ENCODE measurements at places on chromosomes 12 and 14.

DNA sequence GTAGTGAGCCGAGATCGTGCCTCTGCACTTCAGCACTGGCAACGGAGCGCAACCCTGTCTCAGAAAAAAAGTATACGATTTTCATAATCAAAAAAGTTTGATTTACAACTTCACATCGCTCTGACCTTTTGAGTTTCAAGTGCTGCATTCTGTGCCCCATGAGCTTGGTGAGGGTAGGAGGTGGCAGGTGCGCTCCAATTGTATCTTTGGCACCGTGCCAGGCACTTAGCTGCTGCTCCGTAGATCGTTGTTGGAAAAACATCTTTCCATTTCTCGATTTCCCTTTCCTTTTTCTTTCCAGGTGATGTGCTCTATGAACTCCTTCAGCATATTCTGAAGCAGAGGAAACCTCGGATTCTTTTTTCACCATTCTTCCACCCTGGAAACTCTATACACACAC lies 203.7 kb downstream of the ETV6 start:
- DNase-seq, result no peak

DNA sequence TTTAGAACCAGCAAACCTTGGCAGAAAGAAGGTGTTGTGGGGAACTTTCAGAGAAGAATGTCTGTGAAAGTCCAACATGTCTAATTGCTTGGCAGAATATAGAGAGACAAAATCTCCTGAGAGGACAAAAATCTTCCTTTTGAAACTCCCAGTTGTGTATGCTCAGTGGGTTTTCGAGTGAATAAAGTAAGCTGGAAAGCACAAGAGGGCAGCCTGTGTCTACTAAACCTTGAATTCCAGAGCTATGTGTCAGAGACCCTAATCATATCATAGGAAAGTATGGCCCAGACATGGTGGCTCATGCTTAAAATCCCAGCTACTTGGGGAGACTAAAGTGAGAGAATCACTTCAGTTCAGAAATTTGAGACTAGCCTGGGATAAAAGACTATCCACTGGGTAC lies 661.2 kb downstream of the SLC16A7 start:
- no peak for DNase-seq

DNA sequence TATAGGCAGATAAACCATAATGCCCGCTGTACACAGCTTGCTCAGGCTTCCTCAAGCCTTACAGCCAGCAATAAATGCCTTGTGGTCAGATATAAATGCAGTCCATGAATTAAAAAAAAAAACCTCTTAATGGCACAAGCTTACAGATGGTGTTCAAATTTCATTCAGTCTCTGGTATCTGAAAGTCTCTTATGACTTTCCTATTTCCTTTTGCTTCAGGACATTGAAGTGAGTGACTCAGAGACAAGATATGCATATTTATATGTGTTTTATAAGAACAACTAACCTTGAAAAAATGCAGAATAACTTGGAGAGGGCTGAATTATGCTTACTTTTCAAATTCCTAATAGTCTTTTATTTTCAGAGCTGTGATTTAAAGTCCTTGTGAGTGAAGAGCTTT lies 426.9 kb upstream of the MIS18BP1 start:
- no peak for DNase-seq

DNA sequence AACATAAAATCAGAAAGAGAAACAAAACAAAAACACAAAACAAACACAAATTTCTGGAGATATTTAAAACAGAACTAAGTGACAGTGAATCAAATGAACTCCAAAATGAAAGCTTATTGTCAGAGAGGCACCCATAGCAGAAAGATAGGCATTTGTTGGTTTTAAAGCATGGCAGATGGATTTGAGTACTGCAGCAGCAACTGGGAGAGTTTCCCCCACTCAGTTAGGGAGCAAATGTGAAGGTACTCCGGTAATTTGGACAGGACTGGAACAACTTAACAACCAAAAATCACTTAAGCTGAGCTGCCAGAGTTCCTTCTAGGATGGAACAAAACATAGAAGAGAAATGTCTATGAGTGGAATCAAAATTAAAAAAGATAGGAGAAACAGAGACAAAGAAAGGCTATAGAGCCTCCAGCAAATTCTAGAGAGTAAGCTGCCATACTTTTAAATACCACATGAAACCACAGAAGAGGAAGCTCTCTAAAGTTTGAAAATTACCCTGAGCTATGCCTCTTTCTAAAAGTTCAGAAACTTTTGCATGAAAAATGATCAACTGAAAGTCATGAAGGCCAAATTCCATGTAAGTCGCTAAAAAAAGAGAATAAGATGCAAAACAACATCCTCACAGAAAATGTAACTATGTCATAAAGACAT lies 1248.3 kb upstream of the USP15 start:
- no peak for DNase-seq

- no peak for DNase-seq
These were observed 13.2 kb downstream of the PGF start for GRCh38 chr14:74942181-74942580.

- no peak for DNase-seq
These were observed 36.5 kb downstream of the YEATS4 start for GRCh38 chr12:69396041-69396440.

- no peak for DNase-seq
These were observed 220.5 kb downstream of the SLC6A15 start for GRCh38 chr12:84692071-84692470.

GRCh38 chr14:100110816-100111215 lies 45.6 kb downstream of the EVL start:
- DNase-seq, result no peak

- DNase-seq, result no peak
These were observed 133.5 kb upstream of the DAAM1 start for GRCh38 chr14:59055006-59055405.

DNA sequence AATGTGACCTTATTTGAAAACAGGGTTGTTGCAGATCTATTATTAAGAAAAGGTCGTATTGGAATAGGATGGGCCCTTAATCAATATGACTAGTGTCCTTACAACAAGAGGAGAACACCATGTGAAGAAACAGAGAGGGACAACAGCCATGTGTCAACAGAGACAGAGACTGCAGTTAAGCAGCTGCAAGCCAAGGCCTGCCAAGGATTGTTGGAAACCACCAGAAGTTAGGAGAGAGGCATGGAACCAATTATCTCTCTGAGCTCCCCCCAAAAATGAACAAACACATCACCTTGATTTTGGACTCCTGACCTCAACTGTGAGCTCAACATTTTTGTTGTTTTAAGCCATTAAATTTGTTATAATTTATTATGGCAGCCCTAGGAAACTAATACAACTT lies 214.6 kb upstream of the PRKD1 start:
- DNase-seq, result no peak

GRCh38 chr12:46185686-46186085 lies 83.2 kb downstream of the SLC38A1 start:
- no peak for DNase-seq

DNA sequence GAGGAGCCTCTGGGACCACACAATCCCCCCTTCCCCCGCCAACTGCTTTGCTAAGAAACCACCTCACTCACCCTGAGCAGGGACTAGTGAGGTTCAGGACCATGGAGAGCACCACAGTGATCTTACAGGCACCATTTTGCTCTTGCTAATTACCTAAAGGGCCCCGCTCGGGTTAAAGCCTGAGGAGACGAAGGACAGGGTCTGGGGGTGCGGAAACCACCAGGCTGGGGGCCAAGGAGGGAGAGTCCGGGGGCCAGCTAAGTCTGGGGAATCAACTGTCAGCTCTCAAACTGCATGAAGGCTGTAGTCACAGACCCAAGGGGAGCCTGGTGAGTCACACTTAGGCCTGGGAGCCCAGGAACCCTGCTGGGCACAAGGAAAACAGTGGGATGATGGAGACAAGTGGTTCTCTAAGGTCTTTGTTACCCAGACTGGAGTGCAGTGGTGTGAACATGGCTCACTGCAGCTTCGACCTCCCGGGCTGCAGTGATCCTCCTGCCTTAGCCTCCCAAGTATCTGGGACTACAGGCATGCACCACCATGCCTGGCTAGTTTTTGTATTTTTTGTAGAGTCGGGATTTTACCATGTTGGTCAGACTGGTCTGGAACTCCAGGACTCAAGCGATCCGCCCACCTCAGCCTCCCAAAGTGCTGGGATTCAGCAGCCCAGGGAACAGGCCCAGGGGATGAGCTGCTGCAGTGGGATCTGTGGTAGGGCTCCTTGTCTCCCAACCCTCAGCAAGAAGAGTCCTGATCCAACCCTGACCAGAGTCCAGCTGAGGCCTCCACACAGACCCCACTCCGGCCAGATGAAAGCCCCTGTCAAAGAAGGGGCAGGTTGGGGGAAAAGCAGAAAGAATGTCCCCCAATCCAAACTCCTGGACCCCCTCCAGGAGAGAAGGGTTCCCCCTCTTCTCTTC lies 98.8 kb downstream of the CALM1 start:
- DNase-seq, result peak; percentile 70

DNA sequence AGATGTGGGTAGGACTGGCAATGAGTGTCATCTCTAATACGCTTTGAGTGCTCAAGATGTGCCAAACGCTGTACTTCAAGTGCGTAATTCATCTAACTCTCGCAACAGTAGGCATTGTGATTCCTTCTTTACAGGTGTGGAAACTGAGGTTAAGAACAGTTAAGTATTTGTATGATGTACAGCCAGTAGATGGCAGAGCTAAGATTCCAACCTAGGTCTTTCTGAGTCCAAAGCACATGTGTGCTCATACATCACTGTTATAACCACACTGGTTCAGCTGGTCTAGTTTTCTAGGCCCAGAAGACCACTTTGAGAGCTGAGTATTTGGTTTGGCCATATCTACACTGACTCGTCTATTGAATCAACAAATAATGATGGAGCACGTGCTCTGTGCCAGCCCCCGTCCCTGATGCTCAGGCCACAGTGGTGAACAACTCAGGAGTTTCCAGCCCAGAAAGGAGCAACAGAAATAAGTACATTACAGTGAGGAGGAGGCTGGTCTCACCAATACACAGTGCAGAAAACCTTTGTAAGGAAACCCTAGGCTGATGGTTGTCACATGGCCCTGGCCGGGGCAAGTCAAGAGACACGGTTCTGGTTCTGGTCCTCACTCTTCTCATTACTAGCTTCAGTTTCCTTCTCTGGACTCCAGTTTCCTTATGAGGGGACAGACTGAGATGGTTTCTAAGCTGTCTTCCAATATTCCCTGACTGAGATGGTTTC lies 69.3 kb upstream of the SCN8A start:
- no peak for DNase-seq

GRCh38 chr12:89928467-89928866 lies 219.8 kb upstream of the ATP2B1 start:
- DNase-seq, result no peak

- no peak for DNase-seq
These were observed at the start of gene CD9 for GRCh38 chr12:6200256-6201212. Gene CD9 (plus strand): TSS chr12:6200400. CDS start chr12:6200500, 100 bp downstream.

DNA sequence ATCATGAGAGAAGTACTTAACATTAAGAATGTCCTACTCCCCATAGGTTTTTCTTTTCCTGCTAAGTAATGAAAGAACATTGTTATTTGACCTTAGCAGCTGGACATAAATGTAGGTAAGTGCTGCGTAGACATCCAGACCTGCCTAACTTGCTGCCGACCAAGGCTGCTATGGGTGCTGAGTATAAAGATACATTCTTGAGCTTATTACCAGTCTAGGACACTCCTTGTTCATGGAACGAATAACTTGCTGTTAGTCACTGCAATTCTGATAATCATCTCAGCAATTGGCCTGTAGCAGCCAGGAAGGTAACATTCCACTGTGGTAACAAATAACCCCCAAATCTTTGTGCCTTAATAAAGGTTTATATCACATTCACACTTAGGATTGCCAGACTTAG lies 478.1 kb downstream of the VRK1 start:
- no peak for DNase-seq

DNA sequence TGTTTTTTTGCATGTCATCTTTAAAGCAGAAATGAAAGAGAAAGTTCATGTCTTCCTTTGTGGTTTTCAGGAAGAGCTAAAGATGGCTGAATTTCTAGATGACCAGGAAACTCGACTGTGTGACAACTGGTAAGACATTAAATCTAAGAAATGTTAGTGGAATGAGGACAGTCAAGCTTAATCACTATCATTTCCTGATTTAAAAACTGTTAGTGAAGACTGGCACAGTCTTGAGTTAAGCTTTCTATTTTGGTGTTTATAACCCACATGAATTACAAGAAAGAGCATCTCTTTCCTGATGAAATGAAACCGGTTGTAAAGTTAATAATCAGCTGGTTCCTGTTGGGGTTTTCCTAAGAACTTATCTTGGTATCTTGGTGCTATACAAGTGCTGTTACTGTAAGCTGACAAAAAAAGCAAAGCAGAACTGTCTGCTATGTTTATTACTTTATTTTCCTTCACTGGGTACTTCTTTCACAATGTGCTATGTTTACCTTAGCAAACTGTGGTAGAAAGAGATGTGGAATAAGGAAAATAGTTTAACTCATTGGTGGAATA lies 5.2 kb downstream of the TRAFD1 start:
- DNase-seq, result no peak

DNA sequence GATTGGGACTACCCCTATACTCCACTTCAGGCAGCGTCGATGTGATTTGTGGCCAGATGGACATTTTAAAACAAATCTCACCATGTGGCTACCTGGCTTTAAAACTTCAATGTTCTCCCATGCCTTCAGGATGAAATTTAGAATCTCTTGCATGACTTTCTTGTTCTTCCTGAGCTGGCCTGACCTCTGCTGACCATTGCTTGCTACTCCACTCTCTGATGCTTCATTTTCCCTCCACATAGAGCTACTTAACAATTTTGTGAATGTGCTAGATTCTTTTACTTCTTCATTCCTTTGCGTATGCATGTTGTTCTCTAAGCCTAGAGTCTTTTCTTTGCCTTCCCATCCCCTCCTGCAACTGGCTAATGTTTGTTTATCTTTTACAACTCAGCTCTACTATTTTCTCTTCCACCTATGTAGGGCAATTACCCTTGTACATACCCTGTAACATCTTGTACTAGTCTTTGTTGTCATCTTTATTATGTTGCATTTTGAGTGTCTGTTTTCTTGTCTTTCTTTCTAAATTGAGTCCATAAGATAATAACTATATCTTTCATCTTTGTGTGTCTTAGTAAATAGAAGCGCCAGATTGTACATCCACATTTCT lies 41.2 kb downstream of the YLPM1 start:
- no peak for DNase-seq

- DNase-seq, result no peak
These were observed 40.5 kb upstream of the LTBP2 start for GRCh38 chr14:74652541-74652940.

GRCh38 chr14:57199921-57200320 lies 68.8 kb downstream of the EXOC5 start:
- DNase-seq, result no peak

DNA sequence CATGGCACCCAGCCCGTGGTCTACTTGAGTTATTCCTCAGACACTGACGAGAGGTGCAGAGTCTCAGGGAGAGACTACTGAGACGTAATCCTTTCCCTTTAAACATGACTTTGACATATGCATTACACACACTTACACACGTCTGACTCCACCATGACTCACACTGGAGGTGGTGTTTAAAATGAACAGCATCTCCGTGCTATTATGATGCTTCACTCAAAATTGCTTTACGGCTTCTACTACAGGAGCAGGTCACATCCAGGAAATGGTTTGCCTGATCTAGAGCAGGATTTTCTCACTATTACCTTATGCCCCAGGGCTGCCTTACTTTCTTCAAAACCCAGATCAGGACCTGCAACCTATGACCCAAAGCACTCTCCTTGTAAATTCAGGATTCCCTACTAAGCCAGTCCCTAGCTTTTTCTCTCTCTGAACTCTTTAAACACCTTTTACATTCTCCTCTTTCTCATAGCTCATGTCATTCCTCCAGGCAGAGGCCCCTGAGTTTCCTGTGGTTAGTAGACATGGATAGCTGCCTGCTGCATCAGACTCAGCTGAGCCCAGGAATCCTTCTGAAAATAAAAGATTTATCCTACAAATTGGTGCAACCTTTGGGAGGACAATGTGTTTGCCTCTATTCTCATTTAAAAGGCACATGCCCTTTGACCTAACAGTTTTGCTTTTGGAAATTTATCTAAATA lies 31.2 kb downstream of the TMCC3 start:
- no peak for DNase-seq

All from vagina (tissue), 2 donors.